Keratinocyte (primary cell): ENCODE measurements at places on chromosomes 7 and 10.

GRCh38 chr7:26005683-26006410 lies 146.2 kb upstream of the NFE2L3 start:
- DNase-seq: no peak

DNA sequence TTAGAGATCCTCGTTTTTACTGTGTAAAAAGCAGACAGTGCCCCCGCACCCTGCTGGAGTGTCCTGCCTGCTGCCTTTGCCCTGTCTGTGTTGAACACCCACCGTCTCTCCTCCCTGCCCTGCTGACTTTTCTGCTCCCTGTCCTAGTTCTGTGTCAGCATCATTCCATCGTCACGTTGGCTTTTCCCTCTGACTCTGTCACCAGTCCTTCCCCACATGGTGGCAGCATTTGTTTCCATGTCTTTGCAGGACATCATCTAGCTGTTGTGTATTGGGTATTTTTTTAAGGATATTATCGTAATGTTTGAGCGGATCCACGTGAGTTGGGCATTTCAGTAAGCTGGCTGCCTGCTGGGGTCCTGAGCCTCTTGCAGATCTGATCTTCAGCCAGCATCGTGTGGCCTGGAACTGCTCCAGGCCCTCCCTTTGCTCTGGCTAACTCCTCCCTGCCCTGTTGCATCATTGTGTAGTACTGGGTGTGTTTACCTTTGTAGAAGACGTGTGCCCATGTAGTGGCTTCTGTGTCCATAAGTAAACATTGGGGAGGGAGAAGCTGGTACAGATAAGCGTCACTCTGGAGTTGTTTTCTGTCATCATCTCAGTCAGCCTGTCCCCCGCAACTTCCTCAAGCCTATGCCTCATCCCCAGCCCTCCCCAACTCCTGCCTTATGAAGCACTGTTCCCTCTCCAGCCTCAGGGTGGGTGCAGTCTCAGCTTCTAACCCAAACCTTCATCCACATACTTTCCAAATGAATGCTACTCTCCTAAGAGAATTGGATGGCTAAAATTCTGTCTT lies 44.3 kb downstream of the TRRAP start:
- no peak for DNase-seq

DNA sequence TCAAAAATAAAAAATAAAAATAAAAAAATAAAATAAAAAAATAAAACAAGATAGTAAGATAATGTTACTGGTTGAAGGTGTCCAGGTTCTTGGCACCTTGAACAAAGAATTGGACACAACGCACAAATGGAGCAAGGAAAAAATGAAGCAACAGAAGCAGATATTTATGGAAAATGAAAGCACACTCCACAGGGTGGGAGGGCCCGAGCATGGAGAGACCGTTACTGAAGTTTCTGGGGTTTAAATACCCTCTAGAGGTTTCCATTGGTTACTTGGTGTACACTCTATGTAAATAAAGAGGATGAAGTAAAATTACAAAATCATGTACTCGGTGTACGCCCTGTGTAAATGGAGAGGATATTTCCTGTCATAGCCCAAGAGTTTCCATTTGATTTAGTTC lies 15.7 kb upstream of the PFKP start:
- DNase-seq: no peak

- no peak for DNase-seq
Observed at GRCh38 chr7:130490311-130490791, 1.5 kb upstream of the MEST start.

DNA sequence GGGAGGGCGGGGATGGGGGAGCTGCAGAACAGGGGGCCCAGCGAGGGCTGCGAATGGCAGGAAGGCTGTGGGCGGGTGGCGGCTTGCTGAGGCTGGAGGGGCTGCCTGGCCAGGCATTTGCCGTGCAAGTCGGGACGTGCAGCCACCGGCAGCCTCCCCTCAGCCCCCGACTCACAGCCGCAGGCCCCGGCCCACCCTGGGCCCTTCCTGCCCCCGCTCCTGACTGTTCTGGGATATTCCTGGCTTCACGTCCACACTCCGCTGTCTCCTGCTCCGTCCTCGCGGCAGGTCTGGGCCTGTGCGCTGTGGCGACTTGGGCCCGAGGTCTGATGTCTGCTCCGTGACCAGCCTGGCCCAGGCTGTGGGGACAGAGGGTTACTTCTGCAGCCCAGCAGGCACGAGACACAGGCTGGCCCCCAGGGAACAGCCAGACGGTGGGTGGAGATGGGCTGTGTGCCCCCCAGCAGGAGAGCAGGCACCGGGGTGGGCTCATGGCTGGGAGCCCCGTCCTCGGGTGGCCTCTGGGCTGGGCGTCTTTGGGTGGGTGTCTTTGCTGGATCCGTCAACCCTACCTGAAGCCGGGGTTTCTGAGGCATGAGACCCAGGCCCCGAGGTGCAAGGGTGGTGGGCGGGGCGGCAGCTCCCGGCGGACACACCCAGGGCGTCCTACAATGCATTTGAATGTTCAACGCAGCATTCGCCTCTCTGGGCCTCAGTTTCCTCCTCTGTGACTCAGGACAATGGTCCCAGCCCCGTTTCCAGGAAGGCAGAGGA lies 86.5 kb downstream of the FOXL3 start:
- DNase-seq: peak; percentile 40

DNA sequence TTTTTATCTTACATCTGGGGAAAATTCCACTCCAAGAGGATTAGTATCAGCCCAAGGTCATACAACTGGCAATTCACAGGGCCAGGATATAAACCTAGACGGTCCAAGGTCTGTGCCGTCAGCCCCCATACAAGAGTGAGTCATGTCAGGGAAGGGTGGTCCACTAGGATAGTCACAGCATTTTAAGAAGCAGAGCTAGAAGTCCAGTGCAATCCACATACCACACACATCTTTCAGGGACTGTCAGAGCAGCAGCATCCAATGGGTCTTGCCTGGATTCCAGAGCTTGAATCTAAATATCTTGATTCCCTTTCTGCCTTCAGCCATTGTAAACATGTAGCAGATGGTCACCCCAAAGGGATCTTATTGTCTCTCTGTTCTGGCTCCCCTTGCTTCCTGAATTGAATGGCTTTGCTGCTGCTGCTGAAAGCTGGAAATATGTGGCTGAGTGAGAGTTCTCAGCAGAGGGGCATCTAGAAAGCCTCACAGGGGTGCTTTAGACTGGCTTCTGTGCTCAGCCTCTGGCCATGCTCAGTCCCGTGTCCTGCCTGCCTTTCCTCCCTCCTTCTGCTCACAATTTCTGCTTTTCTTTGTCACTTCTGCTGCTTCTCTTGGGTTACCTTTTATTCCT lies 9.9 kb upstream of the OR6V1 start:
- no peak for DNase-seq

DNA sequence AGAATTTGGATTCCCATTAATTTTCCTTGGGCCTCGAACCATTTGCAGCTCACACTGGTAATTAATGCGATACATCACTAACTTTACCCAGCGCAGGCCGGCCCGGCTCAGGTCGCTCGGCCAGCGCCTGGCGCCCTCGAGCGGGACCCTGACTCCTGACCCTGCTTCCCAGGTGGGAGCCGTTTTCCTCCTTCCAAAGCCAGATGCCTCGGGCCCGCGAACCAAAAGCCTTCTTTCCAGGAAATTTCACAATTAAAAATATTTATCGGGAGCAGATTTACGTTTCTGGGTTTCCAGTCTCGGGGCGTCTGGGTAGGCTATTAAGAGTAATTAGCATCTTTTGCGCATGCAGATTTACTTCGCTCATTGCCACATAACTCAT lies 12.2 kb downstream of the LBX1 start:
- no peak for DNase-seq

DNA sequence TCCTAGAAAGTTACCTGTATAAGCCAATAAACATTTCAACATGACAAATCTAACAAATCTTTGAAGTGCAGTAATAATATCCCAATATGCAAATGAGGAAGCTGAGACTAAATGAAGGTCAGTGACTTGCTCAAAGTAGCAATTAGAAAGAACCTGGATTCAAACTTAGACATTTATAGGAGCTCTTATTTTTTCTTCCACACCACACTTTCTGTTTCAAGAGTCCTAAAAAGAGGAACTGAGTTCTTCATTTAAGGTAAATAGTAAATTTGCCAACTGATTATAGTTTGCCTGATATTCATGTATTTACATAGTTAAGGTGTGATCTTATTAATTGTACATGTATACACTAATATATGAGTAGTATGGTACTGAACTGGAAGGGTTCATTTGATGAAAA lies 44.0 kb downstream of the KLHDC10 start:
- DNase-seq: no peak

DNA sequence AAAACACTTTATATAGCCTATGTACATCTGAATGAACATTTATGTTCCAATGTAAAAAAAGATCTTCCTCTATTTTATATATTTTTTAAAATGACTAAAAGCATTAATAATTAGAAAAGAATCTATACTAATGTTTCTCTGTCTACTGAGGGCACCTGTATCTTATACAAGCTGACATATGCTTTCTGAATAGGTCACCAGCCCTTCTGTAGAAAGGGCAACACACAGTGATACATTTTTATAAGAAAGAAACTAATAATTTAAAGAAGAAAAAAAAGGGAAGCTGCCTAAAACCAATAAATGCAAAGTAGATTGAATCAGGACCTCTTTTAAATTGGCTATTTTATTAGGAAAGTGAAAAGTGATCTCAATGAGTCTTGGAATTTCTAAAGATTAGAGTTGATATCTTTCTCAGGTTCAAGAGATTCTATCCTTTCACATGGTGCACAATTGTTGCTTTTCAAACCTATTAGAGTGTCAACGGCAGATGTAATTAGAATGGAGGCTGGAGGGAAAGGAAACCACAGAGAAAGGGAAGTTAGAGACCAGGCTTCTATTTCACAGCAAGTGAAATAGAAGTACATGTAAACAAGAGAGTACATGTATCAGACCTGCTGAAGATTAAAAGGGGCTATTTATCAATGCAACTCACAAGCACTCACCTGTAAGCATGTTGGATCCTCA lies 6.3 kb downstream of the MTPN start:
- DNase-seq: no peak

DNA sequence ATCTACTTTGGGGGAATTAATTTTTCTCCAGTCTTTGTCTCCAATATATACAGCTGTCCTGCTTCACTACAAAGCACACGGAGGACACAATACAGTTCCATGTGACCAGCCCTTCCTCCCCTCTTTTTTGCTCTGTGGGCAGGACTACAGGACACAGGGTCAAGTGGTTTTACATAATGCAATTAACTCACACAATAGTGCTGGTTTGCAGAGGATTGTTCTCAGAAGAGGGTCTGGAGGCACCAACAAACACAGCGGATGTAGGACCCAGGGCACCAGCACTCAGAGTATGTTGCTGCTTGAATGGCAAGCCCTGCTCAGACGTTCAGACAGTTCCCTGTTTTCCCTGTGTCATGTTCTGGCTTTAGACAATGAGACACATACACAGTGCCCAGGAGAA lies 52.0 kb upstream of the NPTX2 start:
- DNase-seq: no peak

DNA sequence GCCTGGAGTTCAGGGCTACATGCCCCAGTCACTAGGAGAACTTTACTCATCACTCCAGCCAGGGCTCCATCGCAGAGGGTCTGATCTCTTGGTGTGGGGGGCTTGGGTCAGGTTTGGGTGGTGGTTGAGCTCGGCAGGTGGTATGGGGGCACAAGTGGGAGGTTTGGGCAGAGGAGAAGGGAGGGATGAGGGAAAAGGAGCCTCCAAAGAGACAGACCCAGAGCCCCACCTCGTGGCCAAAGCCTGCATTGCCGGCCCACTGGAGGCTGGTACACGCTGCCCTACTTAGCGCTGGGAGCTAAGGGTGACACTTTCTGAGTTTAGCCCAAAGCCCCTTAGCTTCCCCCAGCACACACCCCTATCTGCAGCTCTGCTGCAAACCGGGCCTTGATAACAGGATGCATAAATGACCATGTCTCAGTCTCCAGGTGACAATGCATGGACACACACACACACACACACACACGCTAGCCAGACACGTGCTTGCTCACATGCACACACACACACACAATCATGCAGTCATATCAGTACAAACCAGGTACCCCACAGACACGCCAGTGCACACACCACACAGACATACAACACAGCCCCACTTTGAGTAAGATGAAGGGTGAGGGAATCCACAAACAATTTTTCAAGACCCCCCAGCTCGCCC lies 14.7 kb downstream of the LZTS2 start:
- DNase-seq: no peak

DNA sequence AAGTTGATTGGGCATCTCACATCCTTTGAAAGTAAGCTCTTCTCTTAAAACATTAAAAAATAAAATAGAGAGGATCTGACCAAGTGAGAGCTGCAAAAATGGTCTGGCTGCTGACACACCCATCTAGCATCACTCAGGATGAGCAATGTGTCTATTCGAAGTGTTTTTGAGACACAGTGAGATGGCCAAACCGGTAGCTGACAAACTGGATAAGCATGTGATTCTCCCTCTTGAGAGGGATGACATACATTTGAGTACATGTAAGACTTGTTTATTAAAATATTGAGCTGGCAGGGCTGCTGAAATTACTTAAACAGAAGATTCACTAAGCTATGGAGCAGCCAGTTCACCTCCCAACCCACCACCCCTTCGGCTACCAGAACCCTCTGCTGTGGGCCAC lies 333.9 kb downstream of the ADRA2A start:
- DNase-seq: no peak

DNA sequence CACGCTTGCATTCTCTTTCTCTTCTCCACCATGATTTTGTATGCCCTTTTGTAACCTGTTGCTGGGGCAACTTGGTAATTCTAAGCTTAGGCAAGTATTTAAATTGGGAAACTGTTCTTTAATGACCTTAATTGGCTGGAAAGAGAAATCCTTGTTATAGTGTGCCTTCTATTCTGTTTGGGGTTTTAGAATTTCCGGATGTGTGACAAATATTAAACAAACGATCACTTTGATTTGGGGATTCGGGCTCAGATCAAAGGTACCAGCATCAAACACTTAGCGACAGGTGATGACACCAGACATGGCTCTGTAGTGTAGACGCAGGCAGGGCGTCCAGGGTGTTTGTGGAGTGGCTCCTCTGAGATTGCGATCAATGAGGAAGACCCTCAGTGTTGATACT lies 55.0 kb downstream of the RAB11FIP2 start:
- DNase-seq: no peak

DNA sequence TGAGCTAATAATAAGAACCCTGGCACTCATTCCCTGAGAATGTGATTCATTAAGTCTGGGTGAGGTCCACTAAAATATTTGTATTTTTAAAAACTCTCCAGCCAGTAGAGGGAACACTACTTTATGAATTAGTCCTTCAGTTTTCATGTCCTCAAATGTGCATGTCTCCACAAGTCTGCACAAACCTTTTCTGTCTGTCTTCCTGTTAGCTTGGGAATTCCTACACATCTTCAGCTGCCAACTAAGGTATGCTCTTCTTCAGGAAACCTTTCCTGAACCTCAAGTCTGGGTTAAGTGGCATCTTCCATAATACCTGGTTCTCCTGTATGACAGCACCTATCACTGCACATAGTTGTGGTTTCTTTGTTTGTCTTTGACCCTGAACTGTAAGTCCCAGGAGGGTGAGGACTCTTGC lies 119.6 kb upstream of the MKX start:
- DNase-seq: peak; percentile 54

GRCh38 chr7:151566897-151567320 lies 47.2 kb upstream of the RHEB start:
- DNase-seq: no peak

DNA sequence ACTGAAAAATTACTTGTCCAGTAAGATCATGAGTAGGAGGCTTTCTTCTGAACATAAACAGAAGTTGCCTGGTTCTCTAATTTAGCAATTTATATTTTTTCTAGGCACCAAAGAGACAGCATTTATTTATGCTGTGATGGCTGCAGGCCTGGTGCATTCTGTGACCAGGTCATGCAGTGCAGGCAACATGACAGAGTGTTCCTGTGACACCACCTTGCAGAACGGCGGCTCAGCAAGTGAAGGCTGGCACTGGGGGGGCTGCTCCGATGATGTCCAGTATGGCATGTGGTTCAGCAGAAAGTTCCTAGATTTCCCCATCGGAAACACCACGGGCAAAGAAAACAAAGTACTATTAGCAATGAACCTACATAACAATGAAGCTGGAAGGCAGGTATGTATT lies 2.8 kb downstream of the WNT16 start:
- DNase-seq: no peak
